Amygdala (tissue), 56 donors: ENCODE measurements at places on chromosomes 3 and 15.

DNA sequence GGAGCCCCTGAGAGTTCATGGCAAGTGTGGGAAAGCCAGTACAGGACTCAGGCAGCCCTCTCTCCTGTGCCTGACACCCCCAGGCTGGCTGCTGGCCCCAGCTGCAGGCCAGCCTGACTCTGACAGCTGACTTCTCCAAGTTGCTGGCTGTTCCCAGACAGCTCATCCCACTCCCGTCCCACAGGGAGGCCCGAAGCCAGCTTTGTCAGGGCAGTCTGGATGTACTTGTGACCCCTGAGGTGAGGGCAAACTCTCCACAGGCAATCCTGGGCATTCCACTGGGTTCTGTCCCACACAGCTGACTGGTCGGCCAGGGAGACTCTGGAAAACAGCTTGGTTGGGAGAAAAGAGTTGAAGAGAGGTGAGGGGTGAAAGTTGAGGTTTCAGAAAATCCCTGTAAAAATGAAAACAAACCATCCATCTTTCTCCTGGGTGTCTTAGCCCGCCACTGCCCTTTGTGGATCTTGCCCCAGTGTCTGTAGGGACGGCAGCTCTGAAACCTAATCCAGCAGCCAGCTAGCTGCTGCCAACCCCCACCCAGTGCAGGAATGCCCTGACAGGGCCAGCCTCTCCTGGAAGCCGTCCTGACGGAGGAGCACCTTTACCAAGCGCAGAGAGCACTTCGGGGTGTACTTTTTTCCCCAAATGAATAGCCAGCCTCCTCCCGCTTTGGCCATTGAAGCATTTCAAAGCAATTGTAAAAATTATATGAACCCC, 87.9 kb downstream of the DNAJB8 start:
- DNase-seq, result no peak

- peak; percentile 52 for DNase-seq
Observed at GRCh38 chr3:186099178-186099577, 9.7 kb downstream of the ETV5 start.

DNA sequence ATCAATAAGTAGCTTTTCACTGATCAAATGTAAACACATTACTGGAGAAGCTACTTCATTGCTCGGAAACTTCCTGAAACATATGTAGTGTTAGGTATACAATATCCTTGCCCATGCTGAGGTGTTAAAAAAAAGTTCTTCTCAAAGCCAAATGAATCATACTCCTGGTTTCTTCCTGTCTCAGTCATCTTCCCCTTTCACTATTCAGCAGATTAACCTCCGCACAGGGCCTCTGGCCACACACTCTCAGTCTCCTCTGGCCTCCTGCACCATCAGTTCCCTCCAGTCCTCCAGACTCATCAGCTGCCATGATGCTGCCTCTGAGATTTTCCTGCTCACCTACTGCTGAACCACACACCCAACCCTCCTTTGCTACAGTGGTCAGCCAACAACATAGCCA, 70.5 kb upstream of the BOC start:
- DNase-seq, result no peak

GRCh38 chr3:86938416-86939105, 52.4 kb downstream of the VGLL3 start:
- no peak for DNase-seq

- no peak for DNase-seq
Observed at GRCh38 chr3:117130222-117130621, 420.6 kb downstream of the TUSC7 start.

DNA sequence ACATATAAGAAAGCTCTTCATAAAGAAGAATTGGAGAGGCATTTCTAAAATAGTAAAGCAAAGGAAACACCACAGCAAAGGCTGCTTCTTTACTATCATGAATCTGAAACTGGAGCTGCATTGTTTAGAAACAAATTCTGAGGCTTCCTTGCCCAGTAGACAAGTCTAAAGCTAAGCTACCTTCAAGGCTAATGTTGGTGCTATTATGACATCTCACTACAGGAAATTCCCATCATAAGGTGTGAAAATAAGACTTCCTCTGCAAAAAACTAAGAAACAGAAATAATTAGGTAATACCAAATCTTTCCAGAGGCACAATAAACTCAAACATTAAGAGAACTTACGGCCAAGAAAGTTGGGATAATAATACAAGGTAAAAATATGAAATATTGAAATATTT, 89.9 kb upstream of the P3H2 start:
- DNase-seq, result no peak

GRCh38 chr15:72037321-72037720, 80.6 kb downstream of the MYO9A start:
- no peak for DNase-seq

GRCh38 chr3:171770689-171771620, 39.3 kb downstream of the PLD1 start:
- DNase-seq, result no peak

GRCh38 chr3:32862247-32862935, 44.6 kb downstream of the TRIM71 start:
- no peak for DNase-seq

- DNase-seq, result no peak
Observed at GRCh38 chr3:34056951-34057390, 258.5 kb downstream of the PDCD6IP start.

GRCh38 chr15:38323895-38324294, 71.3 kb downstream of the SPRED1 start:
- no peak for DNase-seq

- DNase-seq, result no peak
Observed at GRCh38 chr3:143121241-143122088, 1.9 kb downstream of the CHST2 start.

DNA sequence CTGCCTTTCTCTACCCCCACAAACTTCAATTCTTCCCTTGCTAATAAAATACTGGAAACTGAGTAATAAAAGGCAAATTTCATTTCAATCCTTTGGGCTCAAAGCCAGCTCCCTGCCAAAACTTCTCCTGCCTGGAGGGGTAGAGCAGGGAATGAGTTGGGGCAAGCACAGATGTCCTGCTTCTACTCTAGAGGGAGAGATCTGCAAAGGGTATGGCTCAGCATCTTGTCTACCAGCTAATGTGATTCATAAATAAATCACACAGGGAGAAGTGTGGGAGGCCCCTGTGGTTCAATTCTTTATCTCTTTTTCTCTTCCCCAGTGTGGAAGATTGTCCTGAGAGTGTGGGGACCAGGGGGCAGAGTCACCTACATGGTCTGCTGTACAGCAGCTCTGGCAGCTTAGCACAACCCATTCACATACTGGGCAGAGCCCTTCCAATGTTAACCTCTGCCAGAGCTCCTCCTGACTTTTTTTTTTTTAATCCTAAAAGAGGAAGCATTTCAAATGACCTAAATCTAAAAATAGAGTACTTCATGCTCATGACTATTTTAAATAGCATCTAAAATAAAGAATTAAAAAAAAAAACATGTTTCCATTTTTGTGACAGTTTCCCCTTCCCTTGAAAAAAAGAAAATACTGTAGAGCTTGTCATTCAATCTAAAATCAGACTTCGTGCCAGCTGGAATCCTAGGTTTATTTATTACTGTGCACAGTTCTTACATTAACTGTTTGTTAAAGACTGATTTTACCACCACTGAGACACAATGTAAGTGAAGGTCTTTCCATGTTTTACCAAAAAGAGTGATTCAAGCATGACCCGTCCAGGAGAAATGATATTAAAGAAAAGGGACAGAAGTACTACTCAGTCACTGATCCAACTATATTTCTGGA, 1083.7 kb upstream of the CFAP20DC start:
- no peak for DNase-seq

GRCh38 chr15:88711806-88712205, 73.0 kb downstream of the ISG20 start:
- no peak for DNase-seq

DNA sequence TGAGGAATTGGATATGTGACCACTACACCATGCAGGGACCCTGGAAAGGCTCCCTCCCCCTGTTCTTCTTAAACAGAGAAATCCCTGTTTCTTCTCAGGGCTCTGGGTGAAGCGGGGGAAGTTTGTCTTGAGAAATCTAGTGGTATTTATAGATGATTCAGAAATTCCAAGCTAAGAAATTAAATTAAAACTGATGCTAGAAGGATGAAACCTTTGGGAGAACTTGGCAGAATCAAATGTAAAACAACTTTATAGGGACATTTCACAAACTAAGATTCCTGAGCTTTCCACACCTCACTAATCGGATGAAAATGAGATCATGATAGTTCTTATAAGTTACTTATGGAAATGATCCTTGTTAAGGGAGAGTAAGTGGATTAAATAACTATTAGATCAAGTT, 54.2 kb downstream of the FBXL2 start:
- DNase-seq, result no peak

DNA sequence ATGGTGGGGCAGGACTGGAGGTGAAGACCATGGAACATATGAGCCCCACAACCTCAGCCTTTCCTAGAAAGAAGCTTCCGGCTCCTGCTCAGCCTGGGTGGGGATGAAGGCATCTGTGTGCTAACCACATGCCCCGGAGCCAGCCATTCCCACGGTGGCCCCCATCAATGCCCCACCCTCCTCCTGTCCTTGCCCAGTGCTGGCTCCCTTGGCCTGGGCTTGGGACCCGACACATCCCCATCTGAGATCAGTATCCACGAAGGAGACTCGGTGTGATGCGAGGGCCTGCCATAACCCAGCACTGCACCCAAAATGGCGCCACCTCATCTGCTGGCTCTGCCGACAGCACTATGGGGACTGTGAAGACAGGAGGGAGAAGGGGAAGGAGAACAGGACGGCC, 16.5 kb upstream of the PLXND1 start:
- no peak for DNase-seq

GRCh38 chr3:135329479-135329878, 534.4 kb downstream of the EPHB1 start:
- no peak for DNase-seq

DNA sequence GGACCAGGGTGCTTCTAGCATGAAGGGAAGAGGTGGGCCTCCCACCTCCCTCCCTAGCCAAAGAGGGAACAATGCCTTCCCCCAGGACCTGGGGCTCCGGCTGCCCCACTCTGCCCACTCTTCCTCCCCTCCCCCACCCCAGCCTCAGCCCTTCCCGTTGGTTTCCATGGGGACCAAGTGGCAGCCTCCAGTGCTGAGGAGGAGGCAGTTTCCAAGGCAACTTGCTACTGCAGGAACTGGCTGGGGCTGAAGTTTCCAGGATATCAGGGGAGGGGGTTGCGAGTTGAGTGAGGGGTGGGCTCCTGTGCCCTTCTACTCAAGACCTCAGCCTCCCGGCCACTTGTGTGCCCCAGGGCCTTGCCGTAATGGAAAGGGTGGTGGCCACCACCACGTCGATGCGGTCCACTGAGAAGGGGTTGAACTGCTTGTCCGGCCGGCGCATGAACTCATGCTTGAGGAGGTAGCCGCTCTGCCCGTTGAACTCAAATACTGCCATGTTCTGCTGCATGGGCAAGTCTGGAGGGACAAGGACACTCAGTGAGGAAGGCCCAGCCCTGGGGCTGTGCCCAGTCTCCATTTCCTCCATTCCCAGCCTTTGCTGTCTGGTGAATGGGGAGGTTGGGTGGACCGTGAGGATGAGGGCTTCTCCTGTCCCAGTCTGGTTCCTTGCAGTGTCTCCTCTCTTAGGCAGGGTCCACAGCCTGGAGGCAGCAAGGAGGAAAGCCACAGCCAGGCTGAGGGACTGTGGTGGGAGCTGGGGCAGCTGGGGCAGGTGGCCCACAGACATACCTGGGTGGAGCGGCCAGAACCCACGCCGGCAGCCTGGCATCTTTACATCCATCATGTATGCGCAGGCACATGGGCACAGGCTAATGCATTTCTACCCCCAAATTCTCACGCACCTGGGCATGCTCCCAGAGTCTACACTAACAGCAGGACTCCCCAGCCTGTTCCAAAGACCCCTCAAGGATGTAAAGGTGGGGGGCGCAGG, 11.3 kb upstream of the ANKRD63 start:
- DNase-seq, result peak; percentile 20

GRCh38 chr3:4711680-4711992, 218.5 kb downstream of the ITPR1 start:
- DNase-seq, result no peak

DNA sequence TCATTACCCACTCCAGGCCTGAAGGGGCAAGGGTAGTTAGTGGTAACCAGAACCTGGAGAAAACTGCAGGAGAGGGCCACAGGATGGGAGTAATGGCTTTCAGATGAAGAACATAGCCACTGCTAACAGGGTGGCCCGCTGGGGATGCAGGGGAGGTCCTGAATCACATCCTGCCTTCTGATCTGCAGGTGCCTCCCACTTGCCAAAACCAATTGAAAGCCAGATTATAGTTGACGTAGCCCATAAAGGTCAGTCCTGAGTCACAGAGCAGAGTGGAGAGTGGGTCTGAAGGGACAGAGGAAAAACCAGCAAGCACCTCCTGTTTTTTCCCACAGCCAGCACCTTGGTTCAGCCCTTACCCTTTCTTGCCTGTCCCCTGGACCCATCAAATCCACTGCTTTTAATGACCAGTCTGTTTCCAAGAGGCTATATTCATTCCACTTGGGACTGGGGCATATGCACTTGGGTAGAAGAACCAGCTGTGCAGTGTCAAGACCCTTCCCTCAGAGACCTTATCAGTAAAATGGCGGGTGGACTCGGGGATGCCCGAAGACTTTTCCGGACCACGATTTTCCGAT, 646 bp upstream of the SLC35G2 start:
- DNase-seq, result no peak

- no peak for DNase-seq
Observed at GRCh38 chr15:70316059-70316600, 218.4 kb upstream of the TLE3 start.

DNA sequence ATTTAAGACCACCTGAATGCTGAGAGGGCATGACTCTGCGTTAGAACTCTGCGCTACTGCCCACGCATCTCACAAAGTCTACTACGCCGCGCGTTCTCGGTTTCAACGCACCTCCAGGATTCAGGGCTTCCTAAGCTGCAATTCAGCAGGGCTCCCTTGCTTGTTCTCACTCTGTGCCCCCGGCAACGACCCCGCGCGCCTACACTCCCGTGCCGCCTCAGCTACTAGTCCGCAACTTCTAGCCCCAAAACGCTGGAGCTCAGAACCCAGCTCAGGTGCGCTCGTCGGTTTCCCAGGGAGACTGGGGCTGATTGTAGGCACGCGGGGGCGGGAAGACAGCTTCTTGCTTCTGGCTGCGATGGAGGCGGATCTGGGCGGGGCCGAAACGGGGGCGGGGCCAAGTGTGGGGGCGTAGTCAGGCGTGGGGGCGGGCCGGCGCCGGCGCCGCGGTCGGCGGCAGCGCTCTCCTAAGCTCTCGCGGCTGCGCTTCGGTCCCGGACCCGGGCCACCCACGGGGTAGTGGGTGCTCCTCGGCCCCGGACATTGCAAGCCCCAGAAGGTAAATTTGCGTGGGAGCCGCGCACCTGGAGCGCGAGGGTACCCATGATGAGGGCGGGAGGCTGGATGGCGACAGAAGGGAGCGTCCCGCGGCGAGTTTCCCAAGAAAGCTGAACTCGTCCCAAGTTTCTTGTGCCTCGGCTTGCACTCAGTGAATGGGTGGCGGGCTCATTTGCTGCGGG, at the start of gene ARHGEF26:
ARHGEF26 (plus strand) TSS at position 430 of the 740 bp plus-strand sequence. CDS start 603 bp downstream, outside the sequence.
- peak; percentile 71 for DNase-seq

- no peak for DNase-seq
Observed at GRCh38 chr15:28955993-28956421, 70.2 kb downstream of the APBA2 start.

GRCh38 chr3:163490119-163490518, 1588.2 kb downstream of the SI start:
- DNase-seq, result no peak
